ENCODE measurements at places on chromosomes 16 and 17.

GRCh38 chr16:49663081-49664065 is 192.5 kb downstream of the ZNF423 start:
- DNase-seq = no peak

GRCh38 chr17:42180922-42181850 is at the start of gene KCNH4:
Gene KCNH4, minus strand, starts transcription at chr17:42181142. Its CDS starts 197 bp downstream, at chr17:42180945.
- peak; percentile 53 for DNase-seq

- no peak for DNase-seq
Observed at GRCh38 chr17:52828621-52829020, 670.1 kb upstream of the CA10 start.

GRCh38 chr17:77959926-77960521 is 1.5 kb downstream of the TNRC6C start:
- DNase-seq = no peak

DNA sequence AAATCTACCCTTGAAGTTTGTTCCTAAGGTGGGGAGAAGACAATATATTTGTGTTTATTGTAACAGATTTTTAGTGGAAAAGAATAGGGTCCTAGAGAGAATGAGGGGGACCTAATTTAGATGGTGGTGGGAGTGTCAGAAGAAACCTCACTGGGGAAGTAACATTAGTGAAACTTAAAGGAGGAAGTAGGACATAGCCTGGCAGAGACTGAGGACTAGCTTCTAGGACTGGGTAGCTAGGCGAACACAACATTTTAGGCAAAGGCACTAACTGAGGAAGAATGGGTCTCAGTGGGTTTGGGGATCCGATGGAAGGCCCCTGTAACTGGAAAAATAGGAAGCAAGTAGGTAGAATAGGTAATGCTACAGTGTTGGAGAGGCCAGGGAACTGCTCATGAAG is 4.2 kb upstream of the ARL2BP start:
- DNase-seq = no peak

DNA sequence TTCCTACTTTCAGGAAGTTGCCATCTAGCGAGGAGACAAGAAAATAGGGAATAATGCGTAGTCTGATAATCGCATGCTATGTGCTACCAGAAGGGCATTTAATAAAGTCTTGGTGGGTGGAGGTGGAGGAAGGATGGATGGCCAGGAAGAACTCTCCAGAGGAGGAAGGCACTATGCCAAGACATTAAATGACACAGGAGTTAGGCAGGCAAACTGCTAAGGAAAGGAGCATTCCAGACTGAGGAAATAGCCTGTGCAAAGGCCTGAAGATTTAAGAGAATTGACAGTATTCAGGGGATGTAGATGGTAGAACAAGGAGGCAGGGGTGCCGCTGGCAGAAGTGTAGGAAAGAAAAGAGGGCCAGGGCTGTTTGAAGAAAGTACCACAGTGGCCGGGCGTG is 19.3 kb upstream of the ARHGAP44 start:
- no peak for DNase-seq

DNA sequence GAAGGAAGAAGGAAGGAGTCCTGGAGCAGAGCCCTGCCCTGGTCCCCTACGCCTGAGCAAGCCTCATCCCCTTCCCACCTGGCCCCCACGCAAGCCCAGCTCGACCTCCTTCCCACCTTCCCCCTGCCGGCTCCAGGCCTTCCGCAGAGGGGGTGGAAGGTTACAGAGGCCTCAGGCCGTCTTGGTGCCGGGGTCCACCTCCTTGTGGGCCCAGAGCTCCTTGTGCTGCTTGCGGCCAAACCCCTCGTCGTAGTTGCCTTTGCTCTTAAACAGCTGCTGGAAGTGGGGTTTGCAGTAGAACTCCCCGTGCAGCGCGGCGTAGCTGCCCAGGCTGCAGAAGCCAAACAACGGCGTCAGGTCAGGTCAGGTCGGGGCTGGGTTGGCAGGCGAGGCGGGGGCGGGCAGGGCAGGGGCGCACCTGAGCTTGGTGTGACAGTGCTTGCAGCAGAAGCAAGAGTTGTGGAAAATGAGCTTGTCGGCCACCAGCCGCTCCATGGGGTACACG is 1.5 kb downstream of the LIMD2 start:
- DNase-seq = no peak

DNA sequence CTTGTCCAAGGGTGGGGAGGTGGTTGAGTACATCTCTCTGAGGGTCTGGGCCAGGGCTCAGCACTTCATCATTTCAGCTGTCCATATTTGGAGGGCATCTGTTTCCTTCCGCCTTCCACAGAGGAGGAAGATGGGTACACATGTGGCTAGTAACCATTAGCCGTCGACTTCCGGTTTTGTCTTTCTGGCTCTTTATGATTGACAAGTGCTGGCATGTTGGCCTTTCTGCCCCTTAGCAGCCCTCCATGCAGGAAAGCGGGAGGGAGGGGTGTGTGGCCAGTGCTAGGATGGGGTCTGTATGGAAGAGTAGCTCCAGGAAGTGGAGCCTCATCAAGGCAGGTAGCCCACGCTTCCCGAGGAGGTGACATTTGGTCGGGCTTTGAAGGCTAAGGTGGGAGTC is 69.6 kb downstream of the RAI1 start:
- DNase-seq = no peak

GRCh38 chr16:12901597-12902461 is at the start of gene SHISA9:
Gene SHISA9, plus strand, starts transcription at chr16:12901598.
- DNase-seq = no peak

- no peak for DNase-seq
Observed at GRCh38 chr16:55081622-55082590, 151.2 kb downstream of the IRX5 start.

DNA sequence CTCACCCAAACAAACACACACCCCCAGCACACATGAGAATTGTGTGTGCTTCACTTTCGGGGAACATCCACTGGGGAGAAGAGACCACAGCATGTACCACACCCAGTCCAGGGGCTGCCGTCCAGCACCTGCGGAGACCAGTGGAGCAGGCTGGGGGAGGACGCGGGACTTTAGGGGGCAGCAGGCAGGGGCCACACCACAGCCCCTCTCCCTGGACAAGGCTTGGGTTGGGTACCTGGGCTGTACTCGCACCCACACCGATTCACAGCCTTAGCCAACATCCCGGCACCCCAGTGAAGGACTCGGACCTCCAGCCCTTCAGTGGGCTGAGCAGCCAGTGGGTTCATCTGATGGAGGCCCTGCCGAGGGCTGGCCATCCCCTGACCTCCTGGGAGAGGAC is 63.3 kb downstream of the RBFOX3 start:
- DNase-seq = no peak

DNA sequence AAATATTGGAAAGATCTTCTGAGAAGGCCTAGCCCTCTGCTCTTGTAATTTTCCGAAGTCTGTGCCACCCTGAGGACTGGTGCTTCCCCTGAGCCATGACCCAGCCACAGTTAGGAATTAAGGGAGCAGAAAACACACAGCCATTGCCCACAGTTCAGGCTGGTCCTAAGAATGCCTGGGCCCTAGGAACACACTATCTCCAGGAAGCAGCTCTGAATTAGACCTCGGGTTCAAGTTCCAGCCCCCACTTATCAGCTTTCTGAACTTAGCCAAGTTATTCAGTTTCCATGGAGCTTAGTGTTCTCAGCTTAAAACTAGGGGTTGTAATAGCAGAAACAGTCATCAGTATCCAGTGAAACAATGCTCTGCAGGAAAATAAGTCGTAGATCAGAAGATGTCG is 56.0 kb downstream of the CDH13 start:
- DNase-seq = no peak

DNA sequence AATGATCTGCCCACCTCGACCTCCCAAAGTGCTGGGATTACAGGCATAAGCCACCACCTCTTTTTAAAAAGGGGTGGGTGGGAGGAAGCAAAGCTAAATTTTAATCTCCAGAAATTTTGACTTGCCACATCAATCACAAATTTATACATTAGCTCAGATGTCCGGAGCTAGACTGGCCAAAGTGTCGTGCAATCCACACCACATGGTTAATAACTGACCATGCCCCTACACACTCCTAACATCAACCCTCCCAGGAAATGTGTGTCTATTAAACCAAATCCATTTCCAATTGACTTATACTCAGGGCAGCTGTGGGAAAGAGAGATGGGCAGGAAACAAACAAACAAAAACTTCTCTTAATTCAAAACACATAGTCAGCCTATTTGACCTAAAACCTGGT is 29.9 kb downstream of the SMURF2 start:
- no peak for DNase-seq

GRCh38 chr17:39090400-39090799 is 61.0 kb downstream of the PLXDC1 start:
- DNase-seq = no peak

- no peak for DNase-seq
Observed at GRCh38 chr17:72865954-72866353, 226.5 kb downstream of the SLC39A11 start.

DNA sequence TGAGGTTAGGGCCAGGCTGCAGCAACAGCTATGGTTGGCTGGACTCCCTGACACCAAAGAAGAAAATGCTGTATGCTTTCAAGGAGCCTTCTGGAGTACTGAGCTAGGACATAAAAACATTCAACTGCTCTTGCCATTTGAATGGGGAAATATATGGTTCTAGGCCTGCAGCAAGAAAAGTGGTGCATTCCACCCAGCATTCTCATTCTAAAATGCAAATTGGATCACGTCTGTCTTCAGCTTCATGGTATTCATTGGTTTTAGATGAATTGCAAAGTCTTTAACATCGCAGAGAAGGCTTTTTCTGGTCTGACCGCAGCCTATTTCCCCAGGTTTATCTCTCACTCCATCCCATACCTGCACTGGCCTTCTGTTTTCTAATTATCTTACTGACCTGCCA is 27.1 kb upstream of the SOX9 start:
- no peak for DNase-seq

DNA sequence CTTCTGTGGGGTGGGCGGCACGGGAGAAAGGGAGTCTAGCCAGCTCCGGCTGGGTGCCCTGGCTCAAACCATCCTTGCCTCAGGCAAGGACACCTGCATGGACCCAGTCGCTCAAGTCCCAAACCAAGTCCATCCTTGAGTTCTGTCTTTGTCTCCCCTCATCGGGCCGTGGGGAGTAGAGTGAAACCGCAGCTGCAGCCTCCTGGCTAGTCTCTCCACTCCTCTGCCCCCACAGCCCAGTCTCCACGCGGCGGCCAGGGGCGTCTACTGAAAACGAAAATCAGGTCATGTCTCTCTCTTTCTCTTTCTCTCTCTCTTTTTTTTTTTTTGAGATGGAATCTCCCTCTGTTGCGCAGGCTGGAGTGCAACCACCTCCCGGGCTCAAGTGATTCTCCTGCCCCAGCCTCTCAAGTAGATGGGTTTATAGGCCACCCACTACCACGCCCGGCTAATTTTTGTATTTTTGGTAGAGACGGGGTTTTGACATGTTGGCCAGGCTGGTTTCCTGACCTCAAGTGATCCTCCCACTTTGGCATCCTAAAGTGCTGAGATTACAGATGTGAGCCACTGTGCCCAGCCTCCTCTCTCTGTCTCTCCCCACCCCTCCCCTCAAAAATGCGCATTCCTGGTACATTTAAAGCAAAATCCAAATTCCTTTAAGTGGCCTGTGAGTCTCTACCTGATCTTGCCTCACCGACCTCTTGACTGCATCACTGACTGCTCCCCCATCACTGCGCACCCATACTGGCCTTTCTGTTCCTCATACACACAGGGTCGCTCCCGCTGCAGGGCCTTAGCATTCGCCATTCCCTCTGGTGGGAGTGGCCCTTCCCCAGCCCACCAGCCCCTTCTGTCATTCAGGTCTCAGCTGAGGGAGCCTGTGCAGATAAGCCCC is 17.7 kb upstream of the RMI2 start:
- no peak for DNase-seq

DNA sequence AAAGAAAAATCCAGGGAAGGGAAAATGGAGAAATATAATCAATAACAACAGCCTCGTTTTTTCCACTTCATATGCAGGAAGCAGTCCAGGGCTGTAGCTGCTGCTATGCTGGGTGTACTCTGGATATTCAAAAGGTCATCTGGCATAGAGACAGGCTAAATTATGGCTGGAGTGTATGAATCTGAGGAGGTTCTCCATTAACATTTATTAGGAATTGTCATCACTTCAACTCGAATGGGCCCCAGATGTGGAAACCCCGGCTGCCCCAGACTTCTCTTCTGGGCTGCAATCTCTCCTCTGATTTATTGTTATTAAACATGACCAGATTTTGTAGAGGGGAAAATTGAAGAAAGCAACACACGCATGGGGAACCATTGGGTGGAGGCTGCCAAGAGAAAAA is 33.5 kb upstream of the SKAP1 start:
- no peak for DNase-seq

DNA sequence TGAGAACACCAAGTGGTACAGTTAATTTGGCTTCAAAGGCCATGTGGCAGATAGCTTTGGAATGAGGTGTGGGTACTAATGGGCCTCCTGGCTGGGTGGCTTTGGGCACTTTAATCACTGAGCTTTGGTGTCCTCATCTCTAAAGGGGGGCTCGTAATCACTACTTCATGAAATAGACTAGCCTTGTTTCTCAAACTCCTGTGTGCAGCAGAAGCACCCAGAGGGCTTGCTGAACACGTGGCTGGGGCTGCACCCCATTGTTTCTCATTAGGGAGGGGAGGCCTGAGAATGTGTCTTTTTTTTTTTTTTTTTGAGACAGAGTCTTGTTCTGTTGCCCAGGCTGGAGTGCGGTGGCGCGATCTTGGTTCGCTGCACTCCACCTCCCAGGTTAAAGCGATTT is 5.8 kb downstream of the EPN2 start:
- DNase-seq = no peak

- no peak for DNase-seq
Observed at GRCh38 chr17:2983255-2983654, 80.2 kb downstream of the OR1D5 start.

- DNase-seq = no peak
Observed at GRCh38 chr16:84999200-84999599, 12.1 kb downstream of the ZDHHC7 start.

DNA sequence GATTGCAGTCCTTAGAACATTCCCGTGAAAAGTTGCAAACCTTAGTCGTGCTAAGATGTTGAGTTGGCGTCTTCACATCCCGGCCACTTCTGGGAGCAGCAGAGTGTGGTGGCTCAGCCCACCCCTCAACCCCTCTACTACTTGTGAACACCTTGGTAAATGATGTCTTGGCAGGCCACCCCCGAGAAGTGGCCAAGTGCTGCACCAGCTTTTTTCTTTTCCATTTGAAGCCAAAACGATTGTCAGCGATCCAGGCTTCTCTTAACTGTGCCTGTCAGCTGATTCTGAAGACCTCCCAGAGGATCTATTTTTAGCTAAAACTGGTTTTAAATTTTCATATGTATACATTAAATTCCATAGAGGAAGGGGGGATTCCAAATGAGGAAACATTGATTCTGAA is 247.5 kb downstream of the CDH13 start:
- DNase-seq = no peak

- DNase-seq = no peak
Observed at GRCh38 chr16:79480056-79480455, 120.5 kb downstream of the MAF start.

DNA sequence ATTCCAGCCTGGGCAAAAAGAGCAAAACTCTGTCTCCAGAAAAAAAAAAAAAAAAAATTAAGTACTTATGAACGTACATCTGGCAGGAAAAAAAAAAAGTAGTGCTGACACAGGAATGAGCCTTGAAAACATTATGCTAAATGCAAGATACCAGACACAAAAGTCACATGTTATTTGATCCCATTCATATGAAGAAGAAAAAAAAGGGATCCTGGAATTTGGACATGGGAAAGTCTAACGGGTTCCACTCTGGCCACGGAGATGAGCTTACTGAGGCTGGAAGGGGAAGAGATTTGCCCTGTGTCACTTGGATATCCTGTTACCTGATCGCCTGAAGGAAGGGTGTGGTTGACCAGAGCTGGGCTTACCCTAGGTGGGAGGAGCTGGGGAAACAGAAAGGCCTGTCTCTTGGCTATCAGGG is 251.9 kb downstream of the PARN start:
- DNase-seq = no peak

GRCh38 chr17:19780846-19781245 is 32.7 kb upstream of the ALDH3A1 start:
- DNase-seq = no peak

Measured in caudate nucleus (tissue), 63 donors.